DMS153 (cell line): ENCODE measurements at places on chromosomes 16 and 17.
A peak's percentile ranks its signal among the peaks of the same experiment; 100 is the strongest.

DNA sequence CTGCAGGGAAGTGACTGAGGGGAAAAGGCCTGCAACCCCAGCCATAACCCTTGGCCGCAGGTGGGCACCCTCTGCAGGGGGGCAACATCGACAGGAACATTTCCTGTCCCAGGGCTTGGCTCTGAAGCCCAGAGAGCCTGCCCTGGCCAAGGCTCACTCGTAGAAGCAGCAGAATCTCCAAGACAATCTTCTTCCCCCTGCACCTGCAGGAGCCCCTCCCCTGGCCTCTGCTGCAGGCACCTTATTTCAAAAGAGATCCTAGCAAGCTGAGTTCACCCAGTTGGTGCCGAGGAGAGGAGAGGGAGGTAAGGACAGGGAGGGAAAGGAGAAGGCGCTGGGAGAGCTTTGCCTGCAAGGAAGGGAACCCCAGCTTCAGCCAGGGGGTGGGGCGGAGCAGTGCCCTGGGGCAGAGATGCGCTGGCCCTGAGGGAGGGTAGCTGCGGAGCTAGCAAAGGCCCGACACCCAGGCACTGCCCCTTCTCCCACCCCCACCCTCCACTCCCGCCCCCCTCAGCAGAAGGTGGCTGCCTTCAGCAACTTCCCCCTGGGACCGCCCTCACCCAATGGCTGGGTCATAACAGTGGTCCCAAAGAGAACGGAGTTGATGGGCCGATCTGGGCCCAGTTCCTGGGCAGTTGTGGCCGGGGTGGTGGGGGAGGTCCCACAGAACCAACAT, 104.3 kb upstream of the TNRC6C start:
- DNase-seq = no peak

GRCh38 chr17:18257982-18258355, 569 bp downstream of the FLII start:
- DNase-seq = no peak

GRCh38 chr16:10322723-10323527, 62.9 kb upstream of the ATF7IP2 start:
- DNase-seq = no peak

DNA sequence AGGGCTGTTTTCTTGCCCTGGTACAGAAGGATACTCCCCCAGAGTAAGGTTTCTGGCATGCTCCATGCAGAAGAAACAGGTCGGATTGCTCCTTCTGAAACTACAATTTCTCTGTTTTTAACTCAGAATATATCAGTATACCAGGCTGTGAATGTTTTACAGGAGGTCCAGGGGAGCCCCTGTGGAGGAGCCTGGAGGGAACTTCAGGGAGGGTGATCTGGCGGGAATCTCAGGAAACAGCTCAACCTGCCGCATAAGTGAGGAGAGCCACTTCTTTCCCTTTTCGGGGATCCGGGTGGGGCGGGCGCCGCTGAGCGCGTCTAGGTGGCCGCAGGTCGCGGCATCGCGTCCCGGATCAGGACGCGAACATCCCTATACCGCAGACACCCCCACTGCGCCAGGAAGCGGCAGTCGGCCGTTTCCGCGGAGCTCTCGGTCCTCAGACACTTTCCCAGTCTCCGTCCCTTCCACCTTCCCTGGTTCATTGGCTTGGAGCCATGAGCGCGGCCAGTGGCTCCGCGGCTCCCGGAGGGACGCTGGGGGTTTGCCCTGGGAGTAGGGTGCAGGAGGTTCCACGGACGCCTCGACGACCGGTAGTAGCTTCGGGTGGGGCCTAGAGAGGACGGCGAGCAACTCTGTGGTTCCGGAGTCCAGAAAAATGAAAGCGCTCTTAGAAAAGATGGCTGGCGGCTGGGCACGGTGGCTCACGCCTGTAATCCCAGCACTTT, 3.1 kb upstream of the ZNF764 start:
- no peak for DNase-seq

DNA sequence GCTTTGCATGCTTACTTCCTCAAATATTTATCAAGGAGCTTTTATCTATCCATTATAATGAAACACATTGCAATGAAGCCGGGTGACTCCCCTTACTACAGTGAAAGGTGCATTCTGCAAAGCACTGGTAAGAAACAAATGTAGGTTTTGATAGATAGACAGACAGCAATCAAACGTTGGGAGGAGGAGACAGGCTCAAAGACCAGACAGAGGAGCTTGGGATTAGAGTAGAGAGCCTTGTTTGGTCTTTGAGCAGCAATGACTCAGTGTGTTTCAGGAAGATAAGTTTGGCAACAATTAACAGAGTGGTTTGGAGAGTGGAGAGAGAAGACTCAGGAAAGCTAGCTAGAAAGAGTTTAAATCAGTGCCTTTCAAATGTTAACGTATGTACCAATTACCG, 68.8 kb downstream of the ZNF18 start:
- DNase-seq = no peak

- DNase-seq = no peak
Measured at GRCh38 chr17:2611627-2612026, 18.2 kb downstream of the PAFAH1B1 start.

DNA sequence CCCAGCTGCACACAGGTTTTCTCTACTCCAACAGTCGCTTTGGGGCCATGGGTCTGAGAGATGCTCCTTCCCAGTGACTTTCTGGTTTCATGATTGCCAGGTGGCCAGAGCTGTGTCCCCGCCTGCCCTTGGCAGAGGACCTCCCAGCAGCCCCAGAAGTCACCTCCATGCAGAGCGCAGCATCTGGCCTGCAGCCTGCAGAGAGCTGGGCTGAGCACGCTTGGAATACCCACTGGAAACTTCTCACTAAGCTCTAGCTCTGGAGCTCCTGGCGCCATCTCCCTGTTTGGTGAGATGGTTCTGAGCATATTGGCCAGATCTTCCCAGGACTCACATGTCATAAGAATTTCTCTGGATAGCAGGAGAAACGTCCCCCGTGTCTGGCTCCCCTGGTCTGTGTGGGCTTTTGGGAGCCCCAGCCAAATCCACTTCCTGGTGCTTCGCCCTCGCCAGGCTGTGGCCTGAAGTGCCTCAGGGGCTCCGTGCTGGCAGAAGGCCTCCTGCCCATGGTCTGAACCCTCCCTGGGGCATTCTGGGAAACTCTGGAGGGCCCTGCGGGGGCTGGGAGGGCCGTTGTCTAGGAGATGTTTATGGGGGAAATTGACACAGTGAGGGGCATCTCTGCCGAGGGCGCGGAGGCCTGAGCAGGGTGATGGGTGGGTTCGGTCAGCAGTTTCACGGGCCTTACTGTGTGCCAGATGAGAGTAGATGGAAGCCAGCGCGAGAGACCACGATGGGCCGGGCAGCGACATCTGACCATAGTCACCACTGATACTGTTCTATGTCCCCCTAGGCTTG, 73.2 kb upstream of the CIBAR2 start:
- no peak for DNase-seq

GRCh38 chr17:69523244-69523861, 108.9 kb downstream of the MAP2K6 start:
- DNase-seq = no peak

- DNase-seq = peak; percentile 37
Measured at GRCh38 chr16:24309258-24310142, 53.4 kb downstream of the CACNG3 start.

- DNase-seq = no peak
Measured at GRCh38 chr16:70250748-70251628, 752 bp downstream of the EXOSC6 start.

- no peak for DNase-seq
Measured at GRCh38 chr17:10224582-10225195, 26.3 kb upstream of the GAS7 start.

- DNase-seq = no peak
Measured at GRCh38 chr17:20214794-20215193, 205.6 kb downstream of the SPECC1 start.

DNA sequence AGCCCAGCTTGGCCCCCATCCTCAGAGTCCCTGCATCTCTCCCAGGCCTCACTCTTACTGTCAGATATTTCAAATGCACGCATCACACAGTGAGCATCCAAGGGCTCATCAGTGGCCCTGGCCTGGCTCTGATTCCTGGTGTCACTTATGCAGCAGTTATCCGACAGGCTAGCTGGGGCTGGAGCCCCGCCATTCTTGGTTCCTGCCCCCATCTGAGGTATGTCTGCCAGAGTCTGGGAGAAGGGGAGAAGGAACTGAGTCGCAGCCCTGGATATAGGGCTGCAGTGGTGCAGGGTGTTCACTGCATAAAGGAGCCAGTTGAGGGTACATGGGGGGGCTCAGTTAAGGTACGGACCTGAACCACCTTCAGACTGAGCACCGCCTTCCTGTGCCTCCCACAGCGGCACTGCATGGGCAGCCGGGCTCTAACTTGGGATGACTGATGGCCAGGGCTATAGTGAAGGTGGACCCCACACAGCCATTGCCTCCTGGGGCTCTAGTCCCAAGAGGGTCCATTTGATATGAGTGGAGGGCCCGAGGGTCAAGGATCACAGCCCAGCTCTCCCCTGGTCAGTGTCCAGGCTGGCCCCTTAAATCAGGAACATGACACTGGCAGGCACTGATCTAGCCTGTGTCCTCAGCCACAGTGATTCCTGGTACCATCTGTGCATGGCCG, 1.8 kb upstream of the RASD1 start:
- DNase-seq = no peak

GRCh38 chr17:78828470-78829185, 12.0 kb downstream of the USP36 start:
- no peak for DNase-seq

- DNase-seq = no peak
Measured at GRCh38 chr17:80385046-80385445, 29.9 kb upstream of the ENDOV start.

DNA sequence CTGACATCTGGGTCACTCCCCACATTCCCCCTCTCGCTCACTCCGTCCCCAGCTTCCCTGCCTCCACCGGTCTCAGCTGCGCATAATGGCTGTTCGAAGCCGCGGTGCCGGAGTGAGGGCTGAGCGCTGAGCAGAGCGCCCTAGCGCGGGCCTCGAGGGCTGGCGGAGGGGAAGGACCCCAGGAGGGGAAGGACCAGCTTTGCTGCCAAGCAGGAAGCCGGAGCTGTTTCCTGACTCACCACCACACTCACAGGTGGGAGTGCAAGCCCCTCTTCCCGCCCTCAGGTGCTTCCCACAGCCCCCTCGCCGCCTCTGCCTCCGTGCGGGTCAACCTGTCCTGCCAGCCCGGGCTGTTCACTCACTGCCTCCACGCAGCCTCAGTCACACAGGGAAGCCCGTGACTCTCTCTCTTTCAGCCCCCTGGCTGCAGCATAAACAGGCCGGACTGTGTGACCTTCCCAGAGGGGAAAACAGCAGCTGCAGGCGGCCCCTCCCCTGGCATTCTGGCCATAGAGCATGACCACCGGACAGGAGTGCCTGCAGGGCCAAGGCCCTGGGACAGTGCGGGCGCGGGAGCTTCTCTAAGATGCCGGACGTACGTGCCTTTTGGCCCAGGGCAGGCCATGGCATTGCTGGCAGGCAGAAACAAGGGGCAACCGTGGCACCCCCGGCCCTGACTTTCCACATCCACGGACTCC, 23.7 kb downstream of the SLC43A2 start:
- DNase-seq = no peak

GRCh38 chr17:54948380-54948779, 20.1 kb downstream of the COX11 start:
- no peak for DNase-seq

DNA sequence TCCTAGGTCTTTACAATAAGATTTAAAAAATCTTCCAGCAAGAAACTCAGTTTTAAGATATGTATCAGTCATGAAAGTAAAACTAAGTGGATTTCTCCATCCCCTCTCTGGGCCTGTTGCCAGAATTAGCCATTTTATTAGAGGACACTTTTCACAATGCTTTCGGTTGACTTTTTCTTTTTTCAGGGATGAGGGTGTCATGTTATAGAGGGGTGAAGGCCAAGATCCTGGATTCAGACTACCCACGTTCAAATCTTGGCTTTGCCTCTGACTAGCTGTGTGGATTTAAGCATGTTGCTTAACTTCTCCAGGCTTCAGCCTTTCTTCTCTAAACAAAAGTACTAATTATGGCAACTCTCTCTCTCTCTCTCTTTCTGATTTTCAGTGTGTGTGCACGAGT, 111.7 kb upstream of the COX10 start:
- DNase-seq = no peak

- DNase-seq = no peak
Measured at GRCh38 chr16:337437-337836, 15.1 kb downstream of the AXIN1 start.

GRCh38 chr16:4679850-4680636, 13.3 kb upstream of the NUDT16L1 start:
- no peak for DNase-seq

DNA sequence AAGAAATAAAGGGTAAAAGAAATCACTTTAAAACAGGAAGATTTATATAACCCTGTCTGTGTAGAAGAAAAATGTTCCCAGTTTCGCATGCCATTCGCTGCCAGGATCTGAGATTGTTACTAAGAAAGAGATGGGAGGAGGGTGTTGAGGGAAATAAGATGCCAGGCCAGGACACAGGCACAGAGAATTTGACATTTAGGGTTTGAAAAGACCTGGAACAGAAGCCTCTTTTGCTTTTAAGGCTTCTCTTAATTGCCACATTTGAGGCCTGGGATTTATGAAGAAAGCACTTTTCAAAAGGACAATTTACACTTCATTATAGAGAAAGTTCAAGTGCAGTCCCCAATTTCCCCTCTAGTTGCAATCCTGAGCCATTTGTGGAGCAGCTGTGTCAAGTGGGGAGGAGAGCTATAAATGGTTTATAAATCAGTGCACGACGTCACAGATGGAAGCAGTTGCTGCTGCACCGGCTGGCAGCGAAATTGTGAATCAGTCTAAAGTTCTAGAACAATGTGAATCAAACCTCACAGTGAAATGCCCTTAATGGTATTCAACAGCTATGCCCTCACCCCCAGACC, 26.5 kb upstream of the C16orf87 start:
- DNase-seq = no peak

GRCh38 chr16:1298406-1298805, 11.0 kb upstream of the UBE2I start:
- DNase-seq = no peak

GRCh38 chr16:86635176-86635876, 57.0 kb downstream of the FOXL1 start:
- no peak for DNase-seq

DNA sequence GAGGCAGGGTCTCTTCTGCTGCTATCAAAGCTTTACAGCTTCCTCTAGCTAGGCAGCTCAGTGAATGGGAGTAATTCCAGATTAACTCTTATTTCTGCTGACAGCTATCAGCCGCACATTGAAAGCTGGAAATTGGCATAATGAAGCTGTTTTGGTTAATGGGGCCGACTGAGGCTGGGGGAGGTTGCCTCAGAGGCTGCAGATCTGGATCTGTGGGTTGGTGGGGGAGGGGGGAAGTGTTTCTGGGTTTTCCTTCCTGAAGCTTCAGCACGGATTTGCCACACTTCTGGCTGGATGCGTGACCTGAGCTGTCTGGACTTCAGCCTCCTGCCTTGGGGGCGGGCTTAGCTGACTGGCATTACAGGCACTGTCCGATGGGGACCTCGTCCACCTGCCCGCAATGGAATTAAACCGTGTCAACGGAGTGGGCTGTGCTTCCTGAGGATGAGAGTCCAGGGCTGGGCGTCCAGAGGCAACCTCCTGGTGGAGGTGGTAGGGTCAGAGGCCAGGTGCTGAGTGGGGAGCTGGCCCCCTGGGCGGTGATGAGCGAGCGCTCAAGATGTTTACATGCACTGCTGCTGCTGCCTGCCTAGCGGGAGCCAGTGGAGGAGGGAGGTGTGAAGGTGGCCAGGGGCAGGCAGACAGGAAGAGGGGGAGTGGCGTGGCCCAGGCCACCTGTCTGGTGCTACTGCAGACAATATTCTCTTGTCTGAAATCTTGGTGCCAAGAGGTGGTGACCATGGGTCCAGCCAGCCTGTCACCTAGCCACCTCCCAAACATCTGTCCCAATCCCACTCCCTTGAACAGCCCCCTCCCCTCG, 6.7 kb upstream of the ABCC3 start:
- DNase-seq = peak; percentile 41
